NB4 (cell line): ENCODE measurements at places on chromosomes 5 and 9.

DNA sequence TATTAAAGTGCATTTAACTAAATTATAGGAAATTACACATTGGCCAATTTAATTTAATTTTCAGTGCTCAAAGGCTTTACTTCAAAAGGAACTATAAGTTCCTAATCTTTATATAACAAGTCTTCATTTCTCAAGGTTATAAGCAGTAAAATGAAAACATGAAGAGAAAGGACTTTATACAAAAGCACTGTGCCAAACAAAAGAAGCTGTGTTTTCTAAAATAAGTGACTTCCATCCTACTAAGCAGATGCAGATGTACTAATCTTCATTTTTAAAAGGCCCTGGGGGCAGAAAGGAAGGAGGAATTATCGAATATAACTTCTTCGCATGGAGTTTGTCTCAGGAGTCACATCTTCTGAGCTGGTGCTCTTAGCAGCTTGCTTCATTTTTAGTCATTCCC lies 81.4 kb downstream of the SHC3 start:
- DNase-seq, result no peak

DNA sequence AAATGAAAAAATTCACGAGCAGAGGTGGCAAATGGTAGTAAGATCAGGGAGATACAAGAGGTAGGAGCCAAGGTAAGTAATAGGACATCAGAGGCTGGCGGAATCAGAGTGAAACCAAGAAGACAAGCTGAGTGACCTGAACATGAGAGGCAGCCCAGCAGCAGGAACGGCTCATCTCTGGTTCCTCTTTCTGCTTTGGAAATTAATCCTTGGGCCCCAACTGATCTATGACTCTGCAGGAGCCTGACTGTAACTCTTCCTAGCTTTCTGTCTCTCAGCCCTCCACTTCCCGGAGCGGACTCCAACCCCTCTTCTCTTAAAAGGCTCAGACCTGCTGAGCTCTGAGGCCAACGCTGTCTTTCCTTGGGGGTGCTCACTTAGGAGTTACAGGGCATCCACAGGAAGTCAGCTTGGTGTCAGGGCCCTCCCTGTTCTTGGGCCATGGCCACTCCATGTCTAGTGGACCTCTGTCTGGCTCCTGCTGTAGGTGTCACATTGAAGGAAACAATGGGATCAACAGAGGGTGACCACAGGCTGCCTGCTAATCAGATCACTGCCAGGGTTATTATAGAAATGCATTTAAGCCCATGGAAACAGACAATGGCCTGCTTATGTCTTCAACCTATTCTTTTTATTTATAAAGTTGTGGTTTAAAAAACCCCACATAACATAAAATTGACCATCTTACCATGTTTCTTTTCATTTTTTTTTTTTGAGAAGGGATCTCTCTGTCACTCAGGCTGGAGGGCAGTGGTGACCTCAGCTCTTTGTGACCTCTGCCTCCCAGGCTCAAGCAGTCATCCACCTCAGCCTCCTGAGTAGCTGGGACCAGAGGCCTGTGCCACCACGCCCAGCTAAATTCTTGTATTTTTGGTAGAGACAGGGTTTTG lies 22.5 kb upstream of the SHB start:
- peak; percentile 12 for DNase-seq

GRCh38 chr9:107158321-107158720 lies 124.8 kb upstream of the RAD23B start:
- peak; percentile 16 for DNase-seq

DNA sequence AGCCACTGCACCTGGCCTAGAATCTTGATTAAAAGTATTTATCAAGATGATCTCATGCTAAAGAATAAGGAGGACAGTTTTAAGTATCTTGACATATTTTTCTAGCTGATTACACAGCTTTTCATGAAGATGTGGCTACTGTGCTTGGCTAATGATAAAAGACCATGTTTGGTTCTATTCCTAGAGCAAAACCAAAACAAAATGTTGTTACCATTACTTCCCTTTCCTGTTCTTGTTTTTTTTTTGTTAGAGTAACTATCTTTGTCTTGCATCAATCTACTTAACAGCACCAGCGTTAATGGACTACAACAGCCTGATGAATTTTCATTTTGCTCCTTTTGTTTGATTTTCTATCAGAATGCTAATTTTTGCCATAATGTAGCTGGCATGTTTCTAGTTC lies 86.2 kb upstream of the DHFR start:
- DNase-seq, result no peak

- no peak for DNase-seq
Measured at GRCh38 chr5:91684625-91685024, 301.5 kb upstream of the ARRDC3 start.

DNA sequence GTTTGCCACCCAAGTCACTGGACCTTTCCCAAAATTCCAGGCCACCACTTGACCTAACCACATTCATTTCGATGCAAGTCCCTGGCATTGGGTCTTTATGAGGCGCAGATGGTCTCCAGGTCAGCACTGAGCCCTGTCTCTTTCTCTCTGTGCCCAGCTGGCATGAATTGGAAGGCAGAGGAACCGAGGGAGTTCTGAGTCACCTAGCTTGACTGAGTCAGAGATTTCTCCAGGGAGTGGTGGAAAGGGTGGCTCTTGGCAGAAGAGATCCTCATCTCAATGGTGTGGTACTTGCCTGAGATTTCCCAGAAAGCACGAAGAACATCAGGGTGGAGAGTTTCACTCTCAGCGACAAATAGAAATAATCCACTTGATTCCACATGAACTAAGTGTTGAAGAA lies 43.8 kb downstream of the WDR36 start:
- peak; percentile 21 for DNase-seq

- DNase-seq, result no peak
Measured at GRCh38 chr9:973295-973834, 3.1 kb upstream of the DMRT3 start.

DNA sequence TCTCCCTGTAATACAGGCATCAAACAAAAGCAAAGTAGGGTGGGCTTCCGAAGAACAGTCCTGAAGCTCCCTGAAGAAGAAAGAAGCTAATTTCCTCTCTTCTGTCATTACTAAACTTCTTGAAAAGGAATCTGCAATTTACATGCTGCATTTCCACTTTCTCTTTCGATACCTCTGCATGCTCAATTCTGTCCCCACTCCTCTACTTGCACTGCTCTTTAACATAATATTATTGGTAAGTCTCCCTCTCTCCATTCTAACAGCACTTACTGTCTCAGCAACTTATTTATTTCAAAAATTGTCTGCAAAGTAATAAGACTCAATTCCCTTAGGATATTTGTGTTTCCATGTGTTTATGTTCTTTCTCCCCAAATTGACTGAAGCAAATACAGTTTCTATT lies 3.9 kb upstream of the PLPP1 start:
- DNase-seq, result no peak

DNA sequence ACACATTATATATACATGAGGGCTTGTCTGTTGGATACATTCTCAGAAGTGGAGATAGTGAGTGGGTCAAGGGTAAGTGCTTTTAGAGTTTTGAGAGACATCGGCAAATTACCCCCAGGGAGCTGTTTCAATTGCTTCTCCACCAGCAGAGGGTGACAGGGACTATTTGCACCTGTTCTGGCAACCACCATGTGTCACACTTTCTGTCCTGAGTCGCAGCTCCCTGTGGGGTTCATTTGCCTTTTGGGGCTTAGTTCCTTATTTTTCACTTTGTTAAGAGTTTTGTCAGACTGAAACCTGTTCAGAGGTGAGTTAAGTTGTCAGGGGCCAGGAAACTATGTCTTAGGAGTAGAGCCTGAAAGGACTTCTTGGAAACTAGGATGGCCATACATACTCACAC lies 20.1 kb upstream of the SLC36A1 start:
- peak; percentile 35 for DNase-seq

DNA sequence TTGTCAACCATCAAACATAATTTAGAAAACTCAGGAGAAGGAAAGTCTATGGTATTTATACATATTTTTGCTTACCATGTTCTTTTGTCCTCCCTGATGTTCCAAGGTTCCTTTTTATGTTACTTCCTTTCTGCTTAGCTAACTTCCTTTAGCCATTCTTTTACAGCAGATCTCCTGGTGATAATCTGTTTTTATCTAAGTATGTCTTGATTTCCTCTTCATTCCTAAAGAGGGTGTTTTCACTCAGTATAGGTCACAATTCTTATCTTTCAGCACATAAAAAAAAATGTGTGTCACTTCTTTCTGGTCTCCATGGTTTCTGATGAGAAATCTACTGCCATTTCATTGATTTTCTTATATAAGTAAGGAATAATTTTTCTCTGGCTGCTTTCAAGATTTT lies 384.4 kb upstream of the PDE4D start:
- no peak for DNase-seq

DNA sequence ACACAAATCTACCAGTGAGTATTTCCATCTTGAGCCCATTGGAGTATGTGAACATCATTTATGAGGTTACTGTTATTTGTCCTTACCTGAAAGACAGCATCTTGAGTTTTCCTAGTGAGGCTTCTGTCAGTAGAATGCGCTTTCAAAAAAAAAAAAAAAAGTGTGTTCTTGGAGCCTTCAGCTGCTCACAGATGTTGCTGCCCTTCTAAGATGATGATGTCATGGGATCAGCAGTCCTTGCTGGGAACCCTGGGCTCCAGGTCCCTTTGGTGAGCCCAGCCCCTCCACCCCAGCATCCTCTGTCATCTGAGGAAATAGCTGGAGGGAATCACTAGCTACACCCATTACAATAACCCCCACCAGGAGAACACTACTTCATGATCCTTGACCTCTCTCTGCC lies 83.3 kb downstream of the ATPSCKMT start:
- DNase-seq, result no peak

DNA sequence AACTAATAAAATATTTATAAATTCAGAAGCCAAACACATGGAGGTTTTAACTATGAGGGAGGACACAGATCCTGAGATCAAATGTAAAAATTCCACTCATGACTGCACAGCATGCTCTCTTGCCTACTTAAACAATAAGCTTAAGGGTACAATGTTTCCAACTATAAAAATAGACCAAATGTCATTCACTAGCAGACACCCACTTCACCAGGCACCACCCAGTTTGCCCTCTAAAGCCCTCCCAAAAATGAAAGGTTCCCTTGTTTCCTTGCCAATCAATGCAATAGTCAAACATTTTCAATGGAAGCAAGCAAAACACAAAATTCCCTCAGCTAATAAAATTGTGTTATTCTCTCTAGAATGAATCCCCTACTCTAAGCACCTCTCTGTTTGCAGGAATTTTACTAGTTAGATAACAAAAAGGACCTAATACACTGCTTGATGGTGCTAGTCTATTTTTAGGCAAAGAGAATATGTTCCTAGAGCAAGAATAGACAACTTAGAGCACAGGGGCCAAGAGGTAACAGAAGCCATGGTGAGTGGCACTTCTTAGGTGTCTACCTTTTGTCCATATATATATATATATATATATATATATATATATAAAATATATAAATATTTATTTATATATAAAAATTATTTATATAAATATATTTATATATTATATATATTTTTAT lies 135.3 kb downstream of the HOMER1 start:
- DNase-seq, result no peak

- no peak for DNase-seq
Measured at GRCh38 chr5:167767795-167768194, 523.6 kb upstream of the WWC1 start.

GRCh38 chr5:147223343-147223742 lies 11.5 kb upstream of the STK32A start:
- DNase-seq, result no peak

DNA sequence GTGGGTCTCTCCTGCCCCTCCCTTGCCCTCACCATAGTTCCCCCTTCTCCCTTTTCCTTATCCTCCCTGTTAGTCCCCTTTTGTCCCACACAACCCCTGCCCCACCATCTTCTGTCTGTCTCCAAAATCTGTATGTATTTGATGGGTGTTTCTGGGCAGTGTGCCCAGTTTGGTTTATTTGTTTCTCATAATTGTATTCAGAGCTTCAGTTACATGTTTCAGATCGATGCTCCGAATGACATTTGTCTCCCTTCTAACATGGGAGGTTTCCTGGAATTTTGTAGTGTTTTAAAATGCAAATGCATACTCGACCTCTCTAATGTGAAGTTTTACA lies 22.2 kb downstream of the FBXL7 start:
- no peak for DNase-seq

DNA sequence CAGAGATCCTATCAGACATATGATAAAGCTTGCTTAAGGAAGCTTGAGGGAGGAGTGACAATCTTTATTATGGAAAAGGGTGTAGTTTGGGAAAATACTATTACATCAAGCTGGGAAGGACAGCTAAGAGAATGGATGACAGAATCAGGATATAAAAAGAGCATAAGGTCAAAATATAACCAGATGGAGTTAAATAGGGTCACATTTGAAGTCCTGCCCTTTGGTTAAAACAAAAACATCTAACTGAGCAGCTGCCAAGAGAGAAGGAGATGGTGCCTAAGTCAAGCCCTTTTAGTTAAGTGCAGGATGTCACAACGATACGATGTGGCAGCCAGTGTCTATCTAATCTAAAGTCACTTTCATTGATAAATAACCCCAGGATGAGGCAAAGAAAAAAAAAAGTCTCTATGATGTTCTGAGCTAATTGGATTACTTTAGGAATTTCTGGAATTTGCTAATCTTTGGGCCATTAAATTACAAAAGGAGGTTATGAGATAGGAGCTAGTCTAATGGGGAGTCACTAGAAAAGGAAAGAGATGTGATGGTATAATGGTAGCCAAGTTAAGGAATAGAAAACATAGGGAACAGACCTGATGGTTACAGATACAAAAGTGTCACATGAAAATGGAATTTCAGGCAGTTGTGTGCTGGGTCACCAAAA lies 365.2 kb downstream of the PDE4D start:
- no peak for DNase-seq
